ENCODE measurements at places on chromosomes 16 and 17.

DNA sequence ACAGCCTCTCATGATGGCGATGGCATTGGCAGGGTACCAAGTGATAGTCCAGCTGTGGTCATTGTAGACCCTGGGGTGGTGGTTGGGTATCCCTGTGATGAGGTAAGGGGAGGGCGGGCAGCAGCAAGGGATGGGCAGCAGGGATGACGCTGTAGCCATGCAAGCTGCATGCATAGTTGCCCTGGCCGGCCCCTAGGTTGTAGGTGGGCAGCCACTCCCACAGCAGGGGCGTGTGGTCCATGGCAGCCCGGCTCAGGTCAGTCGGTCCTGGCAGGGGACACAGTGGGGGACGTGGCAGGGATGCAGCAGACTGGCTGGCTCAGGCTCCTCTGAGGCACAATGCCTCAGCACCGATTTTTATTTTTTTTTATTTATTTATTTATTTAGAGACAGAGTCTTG lies 8.7 kb downstream of the DRC3 start:
- no peak for DNase-seq

GRCh38 chr17:67376737-67377487 lies at the start of gene PITPNC1:
PITPNC1 (plus strand) TSS chr17:67377281.
- peak; percentile 61 for DNase-seq

DNA sequence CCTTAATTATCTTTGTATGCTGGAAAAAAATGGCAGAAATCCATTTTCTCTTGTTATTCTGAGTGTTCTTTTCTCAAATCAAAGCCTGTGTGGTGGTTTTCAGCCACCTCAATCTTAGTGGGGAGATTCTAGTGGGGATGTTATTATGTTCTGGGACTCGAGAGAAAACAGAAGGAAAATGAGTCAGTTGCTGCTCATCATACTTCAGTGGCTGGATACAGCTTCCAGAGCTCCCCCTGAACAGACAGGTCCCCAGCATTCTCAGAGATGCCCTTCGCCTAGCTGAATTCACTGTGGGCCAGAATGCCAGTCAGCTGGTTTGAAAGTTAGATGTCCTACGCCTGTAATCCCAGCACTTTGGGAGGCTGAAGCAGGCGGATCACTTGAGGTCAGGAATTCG lies 8.5 kb downstream of the ST6GALNAC1 start:
- no peak for DNase-seq

DNA sequence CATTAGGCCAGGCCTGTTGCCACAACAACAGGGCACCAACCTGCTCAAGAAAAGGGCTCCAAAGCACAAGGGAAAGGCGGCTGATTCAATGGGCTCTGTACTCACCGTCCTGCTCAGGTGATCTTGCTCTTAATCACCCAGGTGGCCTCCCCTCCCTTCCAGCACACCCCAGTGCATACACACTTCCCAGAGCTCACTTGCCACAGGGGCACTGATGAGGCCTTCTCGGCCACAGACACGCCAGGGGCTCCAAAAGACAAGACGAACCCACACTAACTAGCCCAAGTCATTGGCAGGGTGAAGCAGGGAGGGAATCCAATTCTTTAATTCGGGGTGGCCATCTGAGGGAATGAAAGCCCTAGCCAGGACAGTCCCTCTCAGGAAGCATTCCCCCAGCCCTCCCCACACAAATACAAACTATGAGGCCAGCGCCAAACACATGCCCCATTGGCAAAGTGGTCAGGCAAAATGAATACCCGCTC lies 1.4 kb downstream of the MYO18A start:
- no peak for DNase-seq

GRCh38 chr17:16199093-16199492 lies 16.2 kb downstream of the NCOR1 start:
- no peak for DNase-seq

GRCh38 chr17:8122422-8122923 lies 1.4 kb downstream of the HES7 start:
- DNase-seq = no peak

- DNase-seq = peak; percentile 34
Measured at GRCh38 chr16:90019543-90020259, 445 bp upstream of the DBNDD1 start.

- no peak for DNase-seq
Measured at GRCh38 chr17:13776027-13776551, 174.4 kb upstream of the HS3ST3A1 start.

DNA sequence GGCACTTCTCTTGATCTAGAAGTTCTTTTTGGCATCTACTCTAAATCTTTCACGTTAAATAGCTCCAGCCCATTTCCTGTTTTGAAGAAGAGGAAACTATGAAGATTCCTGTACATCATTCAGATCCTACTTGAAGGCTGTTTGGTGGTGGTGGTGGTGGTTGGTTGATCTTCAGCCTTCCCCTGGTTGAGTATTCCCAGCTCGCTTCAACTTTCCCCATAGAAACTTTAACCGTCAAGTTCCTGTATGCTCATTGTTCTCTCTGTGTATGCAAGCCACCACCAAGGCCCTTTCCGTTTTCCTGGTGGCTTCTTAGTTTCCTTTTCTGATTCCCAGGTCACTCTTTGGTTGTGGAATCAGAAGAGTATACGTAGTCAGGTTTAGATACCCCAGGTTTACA lies 3.3 kb downstream of the LRRC46 start:
- DNase-seq = no peak

- no peak for DNase-seq
Measured at GRCh38 chr17:35052780-35053179, 10.7 kb downstream of the RFFL start.

GRCh38 chr17:43995150-43995471 lies 9.3 kb upstream of the NAGS start:
- DNase-seq = no peak

GRCh38 chr16:52569701-52570100 lies 22.8 kb upstream of the TOX3 start:
- DNase-seq = no peak

DNA sequence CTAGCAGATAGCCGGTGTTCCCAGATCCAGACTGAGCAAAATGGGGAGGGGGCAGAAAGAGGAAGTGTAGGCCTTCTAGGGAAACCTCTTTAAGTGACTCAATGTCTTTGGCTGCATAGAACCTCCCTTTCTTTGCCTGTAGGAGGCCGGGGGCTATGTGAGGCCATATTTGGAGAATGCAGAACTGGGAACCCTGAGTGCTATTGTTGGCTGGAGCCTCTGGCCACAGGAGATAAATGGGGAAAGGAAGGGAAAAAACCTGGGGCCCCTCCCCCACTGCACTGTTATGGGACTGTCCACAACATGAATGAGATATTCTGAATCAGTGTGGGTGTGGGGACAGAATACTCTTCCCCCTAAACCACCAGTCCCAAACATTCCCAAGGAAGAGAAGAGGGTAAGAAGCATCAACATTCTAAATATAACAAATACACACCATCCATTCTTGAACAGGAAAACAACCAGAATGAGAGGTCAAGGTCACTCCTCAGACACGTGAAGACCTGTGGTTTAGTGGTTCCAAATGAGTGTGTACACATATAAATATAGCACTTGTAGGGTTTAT lies 2.4 kb downstream of the VPS25 start:
- DNase-seq = no peak

- no peak for DNase-seq
Measured at GRCh38 chr17:4220655-4221054, 43.1 kb downstream of the ANKFY1 start.

DNA sequence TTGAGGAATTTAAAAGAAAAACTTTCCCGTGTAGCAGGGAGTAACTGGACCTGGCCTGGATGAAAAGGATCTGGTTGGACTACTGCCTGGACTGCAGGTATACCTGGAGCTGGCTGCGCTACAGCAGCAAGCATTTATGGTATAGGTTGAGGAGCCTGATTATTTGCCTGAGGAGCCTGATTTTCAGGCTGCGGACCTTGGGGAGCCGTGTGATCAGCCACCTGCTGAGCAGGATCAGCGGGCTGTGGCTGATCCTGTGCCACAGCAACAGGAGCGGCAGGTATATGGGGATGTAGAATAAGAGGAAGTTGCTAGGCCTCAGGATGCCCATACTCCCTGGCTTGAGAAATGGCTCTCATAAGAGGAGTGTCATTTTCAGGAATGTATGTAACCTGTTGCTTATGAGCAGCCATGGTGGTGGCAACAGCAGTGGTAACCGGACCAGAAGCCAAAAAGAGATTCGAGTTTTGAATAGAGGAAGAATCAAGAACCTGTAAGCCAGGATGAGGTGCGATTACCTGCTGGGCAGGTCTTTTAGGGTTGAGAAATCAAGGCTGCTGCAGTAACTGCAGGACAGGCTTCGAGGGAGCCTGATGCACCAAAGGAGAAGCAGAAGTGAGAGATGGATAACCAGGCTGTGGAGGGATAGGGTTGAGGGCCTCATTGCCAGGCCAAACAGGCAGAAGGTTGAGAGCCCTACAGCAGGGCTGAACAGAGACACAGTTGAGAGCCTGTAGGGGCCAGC lies 60.9 kb upstream of the ARL4D start:
- DNase-seq = no peak

- no peak for DNase-seq
Measured at GRCh38 chr16:27778926-27779570, 229.1 kb downstream of the KATNIP start.

GRCh38 chr17:43949781-43950180 lies 4.0 kb downstream of the PYY start:
- no peak for DNase-seq

GRCh38 chr17:77485089-77485833 lies 344.5 kb downstream of the SEC14L1 start:
- DNase-seq = no peak

Measured in NCI-H1694 treated with DMSO at 0.1 percent for 48 hours (cell line).